ENCODE measurements at places on chromosomes 5 and 9.

GRCh38 chr9:5191985-5192384 is 6.5 kb upstream of the INSL6 start:
- DNase-seq, result no peak

DNA sequence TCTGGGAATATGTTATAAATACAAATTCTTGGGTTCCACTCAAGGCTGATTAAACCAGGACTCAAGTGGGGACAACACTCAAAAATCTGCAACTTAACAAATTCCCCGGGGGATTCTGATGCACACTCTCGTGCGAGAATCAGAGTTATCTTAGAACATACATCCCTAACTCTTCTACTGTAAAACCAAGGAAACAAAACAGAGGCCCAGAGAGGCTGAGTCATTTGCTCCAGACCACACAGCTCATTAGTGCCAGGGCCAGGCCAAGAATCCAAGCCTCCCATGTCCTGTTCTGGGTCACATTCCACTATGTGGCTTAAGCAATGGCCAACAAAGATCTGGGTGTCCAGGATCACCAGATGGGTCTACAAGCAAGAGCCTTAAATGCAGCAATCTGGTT is 166.0 kb downstream of the ADAMTS12 start:
- no peak for DNase-seq

DNA sequence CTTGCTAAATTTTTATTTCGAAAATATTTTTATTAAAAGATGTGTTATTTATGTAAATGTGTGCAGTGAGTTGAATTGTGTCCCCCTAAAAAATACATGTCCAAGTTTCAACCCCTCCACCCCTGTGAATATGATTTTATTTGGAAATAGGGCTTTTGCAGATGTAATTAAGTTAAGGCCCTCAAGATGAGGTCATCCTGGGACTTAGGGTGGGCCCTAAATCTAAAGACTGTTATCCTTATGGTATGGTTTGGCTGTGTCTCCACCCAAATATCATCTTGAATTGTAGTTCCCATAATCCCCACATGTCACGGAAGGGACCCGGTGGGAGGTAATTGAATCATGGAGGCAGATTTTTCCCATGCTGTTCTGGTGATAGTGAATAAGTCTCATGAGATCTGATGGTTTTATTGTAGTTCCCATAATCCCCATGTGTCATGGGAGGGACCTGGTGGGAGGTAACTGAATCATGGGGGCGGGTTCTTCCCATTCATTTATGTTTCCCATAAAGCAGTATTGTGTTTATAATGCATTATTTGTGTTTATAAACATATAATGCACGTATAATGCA is 1.5 kb upstream of the TMED7 start:
- DNase-seq, result no peak

GRCh38 chr5:140058212-140058932 is 15.3 kb upstream of the NRG2 start:
- no peak for DNase-seq

- no peak for DNase-seq
These were observed 2.8 kb upstream of the RUSC2 start for GRCh38 chr9:35487081-35487480.

- DNase-seq, result peak; percentile 9
These were observed 49.2 kb upstream of the FCN1 start for GRCh38 chr9:134966697-134967546.

Measured in heart left ventricle (tissue), 16 donors.